ENCODE measurements at places on chromosomes 6 and 20. TPM values are rescaled to one million over a fixed set of nuclear protein-coding genes. Genes with fewer than 3 reads are reported as not detected.

ZNF831 gene
- 0.22 TPM for total RNA-seq

TREML1 gene
- not detected for total RNA-seq

ANGPT4 gene
- not detected for total RNA-seq

OXT gene
- total RNA-seq = not detected

MRPS18A gene
- 43.9 TPM for total RNA-seq

DPPA5 gene
- not detected for total RNA-seq

CEP85L gene
- 14.4 TPM for total RNA-seq

SEMG1 gene
- total RNA-seq = not detected

KCNK17 gene
- total RNA-seq = 0.09 TPM

HLA-DRA gene
- total RNA-seq = 0.11 TPM

TRIM38 gene
- total RNA-seq = 8.2 TPM

PAX1 gene
- total RNA-seq = not detected

ZNF318 gene
- total RNA-seq = 5.4 TPM
